Heart left ventricle (tissue), 16 donors: ENCODE measurements at places on chromosomes 12 and 14. TPM values are rescaled to one million over a fixed set of nuclear protein-coding genes. Genes with fewer than 3 reads are reported as not detected.

The TMEM119 gene
- 3.0 TPM for polyA plus RNA-seq

The KRT6A gene
- polyA plus RNA-seq = 0.03 TPM

The OASL gene
- 0.57 TPM for polyA plus RNA-seq

DNA sequence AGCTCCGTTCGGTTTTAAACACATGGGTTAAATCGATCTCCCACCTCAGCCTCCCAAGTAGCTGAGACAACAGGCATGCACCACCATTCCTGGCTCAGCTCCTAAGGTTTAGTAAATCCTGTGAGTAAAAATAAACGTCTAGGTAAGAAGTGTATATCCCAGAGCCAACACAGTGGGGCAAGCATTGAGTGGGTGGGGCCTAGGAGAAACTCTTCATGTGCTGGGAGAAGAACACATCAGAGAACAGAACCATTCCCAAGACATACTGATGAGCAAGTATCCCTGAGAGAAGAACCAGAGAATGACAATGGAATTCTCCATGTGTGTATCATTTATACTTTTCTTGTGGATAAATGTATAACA, 86.3 kb downstream of the SEC23A start:
- DNase-seq = no peak

DNA sequence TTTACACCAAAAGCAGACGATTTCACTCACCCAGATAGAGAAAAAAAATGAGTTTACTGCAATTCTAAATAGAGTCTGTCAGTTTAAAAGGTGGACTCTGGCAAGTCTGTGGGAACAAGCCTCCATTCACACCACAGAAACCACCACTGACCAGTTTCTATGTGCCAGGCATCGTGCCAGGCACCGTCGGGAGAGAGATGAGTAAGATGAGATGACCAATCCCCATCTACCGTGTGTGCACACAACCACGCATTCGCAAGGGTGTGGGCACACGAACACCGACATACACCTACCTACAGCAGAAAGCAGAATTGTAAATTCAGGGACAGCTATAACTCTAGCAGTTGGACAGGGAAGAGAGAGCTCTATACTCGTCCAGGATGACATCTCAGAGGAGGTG, 58.3 kb downstream of the PRIMA1 start:
- DNase-seq = no peak

GRCh38 chr14:51014625-51015024, 70.3 kb upstream of the PYGL start:
- DNase-seq = no peak

DNA sequence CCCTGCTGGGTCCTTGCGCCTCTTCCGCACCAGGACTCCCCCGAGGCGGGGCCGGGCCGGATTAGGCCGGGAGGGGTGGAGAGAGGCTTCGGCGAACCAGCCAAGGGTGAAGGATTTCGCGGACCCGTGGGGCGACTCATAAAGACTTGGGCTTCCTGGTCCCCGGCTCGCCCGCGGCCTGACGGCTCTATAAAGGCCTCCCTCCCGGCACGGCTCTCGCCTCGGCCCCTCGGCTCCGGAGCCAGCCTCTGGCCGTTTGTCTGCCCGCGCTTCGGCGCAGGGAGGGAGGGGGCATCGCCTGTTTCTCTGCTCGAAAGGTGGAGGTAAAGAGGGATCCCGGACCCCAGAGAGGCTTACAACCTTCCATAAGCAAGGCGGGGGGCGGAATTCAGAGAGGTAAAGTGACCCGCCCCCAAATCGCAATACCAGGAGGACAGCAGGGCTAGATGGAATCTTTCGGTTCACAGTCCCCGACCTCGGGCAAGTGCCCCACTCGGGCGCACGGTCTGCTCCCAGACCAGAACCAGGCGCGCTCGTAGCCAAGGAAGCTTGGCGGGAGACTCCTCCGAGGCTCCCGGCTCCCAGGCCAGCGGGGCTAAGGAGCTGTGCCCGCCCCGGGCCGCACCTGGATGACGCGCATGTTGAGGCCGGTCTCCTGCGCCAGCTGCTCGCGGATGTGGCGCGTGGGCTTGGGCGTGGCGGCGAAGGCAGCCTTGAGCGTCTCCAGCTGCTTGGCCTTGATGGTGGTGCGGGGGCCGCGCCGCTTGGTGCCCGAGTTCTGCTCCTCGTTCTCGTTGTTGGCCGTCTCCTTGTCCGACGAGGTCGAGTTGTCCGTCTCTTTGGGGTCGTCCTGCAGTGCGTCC, 3.9 kb downstream of the LHX5 start:
- no peak for DNase-seq

GRCh38 chr14:63855281-63855680, 2.5 kb downstream of the SYNE2 start:
- DNase-seq = peak; percentile 22

GRCh38 chr12:62655666-62656151, 189.1 kb downstream of the MON2 start:
- DNase-seq = no peak

GRCh38 chr14:54219261-54220070, 177.3 kb upstream of the CDKN3 start:
- no peak for DNase-seq

DNA sequence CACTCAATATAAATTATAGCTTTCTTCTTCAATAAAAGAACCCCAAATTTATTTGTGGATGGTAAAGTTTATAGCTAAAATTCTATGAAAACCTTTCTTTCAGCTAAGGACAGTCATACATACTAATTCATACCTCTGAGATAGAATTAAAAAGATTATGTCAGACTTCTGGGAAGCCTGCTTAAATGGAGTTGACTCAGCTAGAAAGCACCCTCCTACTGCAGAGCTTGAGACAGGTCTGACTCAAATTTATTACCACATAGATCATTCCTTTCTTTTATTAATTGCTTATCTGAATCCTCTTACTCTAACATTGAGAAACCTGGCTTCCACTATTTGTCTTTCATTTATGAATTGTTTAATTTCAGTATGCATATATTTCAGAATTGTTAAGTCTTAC, 1007.0 kb upstream of the LRFN5 start:
- no peak for DNase-seq
